ENCODE measurements at places on chromosomes 2 and 18.
A peak's percentile ranks its signal among the peaks of the same experiment; 100 is the strongest.

- DNase-seq = no peak
These were observed 280.9 kb upstream of the SIX2 start for GRCh38 chr2:45289997-45290709.

- DNase-seq = no peak
These were observed 285.8 kb downstream of the NBAS start for GRCh38 chr2:15275346-15275745.

GRCh38 chr2:112061299-112061698 is 6.2 kb downstream of the TMEM87B start:
- no peak for DNase-seq

GRCh38 chr2:45287045-45287444 is 277.8 kb upstream of the SIX2 start:
- DNase-seq = no peak

- DNase-seq = no peak
These were observed 191.9 kb downstream of the LOXHD1 start for GRCh38 chr18:46464926-46465655.

GRCh38 chr2:6421888-6422287 is 443.8 kb downstream of the CMPK2 start:
- DNase-seq = no peak

DNA sequence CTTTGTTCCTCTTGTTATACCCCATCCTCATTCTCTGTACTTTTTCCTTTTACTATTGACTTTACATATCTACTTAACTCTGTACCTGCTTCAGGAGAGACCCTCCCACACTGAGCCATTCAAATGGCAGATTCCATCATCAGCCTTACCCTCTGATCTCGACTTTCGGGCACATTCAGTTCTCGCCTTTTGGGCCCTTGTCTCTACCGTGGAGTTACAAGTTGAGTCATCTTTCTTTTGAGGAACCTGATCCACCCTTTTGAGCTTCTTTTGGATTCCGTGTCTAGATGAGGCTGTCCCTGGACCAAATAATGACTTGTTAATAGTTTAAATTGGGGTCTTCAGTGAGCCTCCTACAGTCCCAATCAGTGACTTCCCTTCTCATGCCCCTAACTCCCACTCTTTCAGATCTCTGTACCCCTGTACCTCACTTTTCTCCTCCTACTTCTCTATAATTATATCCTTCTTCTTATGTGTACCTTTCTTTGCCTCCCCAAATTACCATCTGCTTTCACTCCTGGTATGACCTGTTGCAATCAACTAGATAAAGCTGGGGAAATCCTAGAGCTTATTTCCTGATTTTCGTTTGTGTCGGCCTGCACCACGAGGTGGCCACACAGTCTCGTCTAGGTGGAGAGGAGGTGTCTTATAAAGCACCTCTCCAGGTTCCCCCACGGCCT is 17.2 kb downstream of the SP110 start:
- DNase-seq = no peak

DNA sequence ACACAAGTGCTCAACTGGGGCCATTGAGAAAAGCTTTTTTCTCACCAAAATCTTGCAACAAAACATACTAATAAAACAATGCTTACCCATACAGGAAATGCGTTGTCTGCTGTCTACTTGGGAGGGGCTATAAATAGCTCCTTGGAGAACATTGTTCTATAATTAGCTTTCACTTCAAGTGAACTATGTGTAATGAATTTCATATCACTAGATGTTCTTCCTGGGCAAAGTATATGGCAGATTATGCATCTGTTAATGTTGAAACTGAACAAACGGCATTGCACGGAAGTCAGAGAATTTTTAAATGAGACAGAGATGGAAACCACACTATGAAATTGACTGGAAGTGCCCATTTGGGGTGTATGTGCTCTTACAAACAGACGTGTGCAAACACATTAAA is 6.4 kb upstream of the NPAS2 start:
- no peak for DNase-seq

DNA sequence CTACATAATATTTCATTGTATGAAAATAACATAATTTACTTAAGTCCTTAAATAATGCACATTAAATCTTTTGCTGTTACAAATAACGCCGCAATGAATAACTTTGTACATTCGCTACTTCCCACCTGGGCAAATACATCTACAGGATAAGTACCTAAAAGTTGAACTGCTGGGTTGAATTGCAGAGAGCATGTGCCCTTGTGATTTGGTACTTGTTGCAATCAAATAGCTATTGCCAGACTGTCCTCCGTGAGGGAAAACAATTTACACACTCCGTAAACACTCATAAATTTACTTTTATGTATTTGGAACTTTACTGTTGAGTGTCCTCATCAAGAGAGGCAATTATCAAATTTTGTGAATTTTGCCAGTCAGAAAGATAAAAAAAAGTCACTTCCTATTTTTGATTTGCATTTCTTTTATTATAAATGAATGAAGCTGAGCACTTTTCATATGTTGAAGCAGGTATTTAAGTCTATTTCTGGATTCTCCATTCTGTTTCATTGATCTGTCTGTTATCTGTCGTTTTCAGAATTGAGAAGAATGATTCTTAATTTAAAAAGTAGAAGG is 140.8 kb upstream of the SERTAD2 start:
- DNase-seq = no peak

DNA sequence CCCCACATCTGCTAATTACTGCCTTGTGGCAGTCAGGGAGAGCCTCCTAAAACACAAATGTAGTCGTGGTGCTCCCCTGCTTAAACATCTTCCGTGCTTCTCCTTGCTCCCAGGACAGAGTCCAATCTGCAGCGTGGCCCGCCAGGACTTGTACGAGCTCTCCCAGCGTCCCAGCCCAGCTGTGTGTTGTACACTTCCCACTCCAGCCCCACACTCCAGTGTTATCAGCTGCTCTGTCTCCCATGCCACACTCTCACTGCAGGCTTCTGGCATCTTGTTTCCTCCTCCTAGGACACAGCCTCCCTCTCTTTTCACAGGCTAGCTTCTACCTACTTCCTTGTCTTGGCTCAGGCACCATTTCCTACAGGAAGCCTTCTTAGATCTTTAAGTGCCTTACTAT is 199.4 kb downstream of the ALPK2 start:
- DNase-seq = no peak

DNA sequence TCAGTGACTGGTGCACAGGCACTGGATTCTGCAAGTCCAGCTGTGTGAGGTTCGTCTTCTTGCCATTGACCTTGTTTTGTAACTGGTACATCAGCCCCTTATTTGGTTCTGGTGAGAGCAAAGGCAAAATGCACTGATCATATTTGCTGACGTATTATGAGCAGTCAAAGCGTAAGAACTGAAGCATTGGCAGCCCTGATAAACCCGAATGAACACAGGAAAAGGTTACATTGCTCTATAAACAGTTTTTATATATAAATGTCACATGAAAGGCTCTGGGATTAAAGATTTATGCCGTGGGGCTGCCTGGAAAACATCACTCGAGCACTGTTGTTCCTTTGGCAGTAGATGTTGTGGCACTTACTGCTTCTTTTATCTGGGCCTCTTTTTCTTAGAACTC is 167.9 kb downstream of the IRS1 start:
- DNase-seq = peak; percentile 69

DNA sequence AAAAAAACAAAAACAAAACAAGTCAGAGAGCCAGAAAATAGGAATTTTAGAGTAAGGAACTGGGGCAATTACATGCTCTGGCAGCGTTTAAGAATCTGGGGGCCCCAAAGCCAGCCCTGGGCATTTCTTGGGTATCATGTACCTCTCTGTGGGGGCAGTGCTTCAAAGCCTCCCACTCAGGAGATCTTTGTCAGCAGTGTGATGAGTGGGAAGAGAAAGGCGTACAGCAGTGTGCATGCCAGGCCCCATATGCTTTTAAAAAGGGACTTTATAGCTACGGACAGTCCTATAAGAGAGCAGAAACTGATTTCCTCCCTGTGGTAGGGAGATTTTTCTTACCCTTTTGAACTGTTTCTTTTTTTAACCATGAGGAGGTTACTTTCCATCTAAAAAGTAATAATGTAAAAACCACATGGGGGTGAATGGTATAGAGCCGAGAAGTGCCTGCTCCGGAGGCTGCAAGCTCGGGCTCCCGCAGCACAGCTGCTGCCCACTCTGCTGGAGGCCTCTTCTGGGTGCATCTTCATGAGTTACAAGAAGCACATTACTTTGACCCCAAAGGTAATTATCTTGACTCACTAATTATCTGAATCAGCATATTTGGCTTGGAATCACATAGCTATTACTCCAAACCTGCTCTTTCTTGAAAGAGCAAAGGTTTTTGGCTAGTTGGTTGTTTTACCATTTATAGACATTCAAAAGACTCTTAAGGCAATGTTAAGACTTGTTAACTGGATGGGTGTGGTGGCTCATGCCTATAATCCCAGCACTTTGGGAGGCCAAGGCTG is 46.4 kb downstream of the PROC start:
- DNase-seq = no peak

- DNase-seq = peak; percentile 80
These were observed 163.9 kb downstream of the LDLRAD4 start for GRCh38 chr18:13382366-13382953.

DNA sequence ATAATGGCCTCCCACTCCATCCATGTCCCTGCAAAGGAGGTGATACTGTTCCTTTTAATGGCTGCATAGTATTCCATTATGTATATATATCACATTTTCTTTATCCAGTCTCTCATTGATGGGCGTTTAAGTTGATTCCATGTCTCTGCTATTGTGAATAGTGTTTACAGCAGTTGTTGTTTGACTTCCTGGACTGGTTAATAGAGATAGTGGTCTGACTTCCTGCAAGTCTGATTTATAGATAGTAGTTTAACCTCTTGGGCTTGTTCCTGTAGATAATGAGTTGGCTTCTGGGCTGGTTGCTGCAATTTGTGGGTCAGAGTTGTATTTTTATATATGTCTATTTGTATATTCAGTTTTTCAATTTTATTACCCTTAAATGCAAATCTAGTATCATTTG is 145.4 kb downstream of the ARL6IP6 start:
- DNase-seq = no peak

DNA sequence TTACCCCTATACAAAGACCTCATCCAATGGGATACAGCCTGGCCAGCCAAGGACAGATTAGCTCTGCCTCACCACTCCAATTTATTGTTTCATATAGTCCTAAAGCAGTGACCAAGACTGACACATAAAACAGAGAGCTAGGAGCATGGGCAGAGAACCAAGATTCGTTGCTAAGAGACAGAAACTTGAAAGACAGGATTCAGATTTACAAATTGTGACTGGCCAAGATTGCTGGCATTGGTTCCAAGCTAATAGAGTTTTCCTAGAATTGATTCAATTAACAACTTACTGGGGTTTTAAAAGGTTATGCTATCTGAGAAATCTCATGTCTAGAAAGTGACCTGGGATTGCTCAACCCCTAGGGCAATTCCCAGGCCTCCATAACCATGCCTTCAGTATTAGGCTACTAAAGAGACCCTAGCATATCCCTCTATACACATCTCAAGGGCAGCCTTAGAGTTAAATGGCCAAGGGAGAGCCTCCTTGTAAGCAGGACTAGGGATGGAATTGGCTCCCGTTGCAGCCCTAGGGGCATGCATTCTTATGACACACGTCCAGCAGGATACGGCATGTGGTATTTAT is 75.6 kb downstream of the ICOS start:
- DNase-seq = peak; percentile 42

DNA sequence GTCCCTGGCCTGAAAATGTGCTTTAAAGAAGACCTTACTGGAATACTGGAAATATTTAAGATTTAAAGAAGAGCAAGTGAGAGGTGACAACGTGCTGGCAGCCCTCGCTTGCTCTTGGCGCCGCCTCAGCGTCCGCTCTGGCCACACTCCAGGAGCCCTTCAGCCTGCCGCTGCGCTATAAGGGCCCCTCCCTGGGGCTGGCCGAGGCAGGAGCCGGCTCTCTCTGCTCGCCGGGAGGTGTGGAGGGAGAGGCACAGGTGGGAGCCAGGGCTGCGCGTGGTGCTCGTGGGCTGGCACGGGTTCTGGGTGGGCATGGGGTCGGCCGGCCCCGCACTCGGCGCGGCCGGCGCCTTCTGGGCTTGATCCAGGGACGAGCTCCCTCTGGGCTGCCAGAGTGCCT is 2.9 kb upstream of the COQ10B start:
- no peak for DNase-seq

GRCh38 chr18:57062844-57063243 is 84.0 kb upstream of the BOD1L2 start:
- no peak for DNase-seq

DNA sequence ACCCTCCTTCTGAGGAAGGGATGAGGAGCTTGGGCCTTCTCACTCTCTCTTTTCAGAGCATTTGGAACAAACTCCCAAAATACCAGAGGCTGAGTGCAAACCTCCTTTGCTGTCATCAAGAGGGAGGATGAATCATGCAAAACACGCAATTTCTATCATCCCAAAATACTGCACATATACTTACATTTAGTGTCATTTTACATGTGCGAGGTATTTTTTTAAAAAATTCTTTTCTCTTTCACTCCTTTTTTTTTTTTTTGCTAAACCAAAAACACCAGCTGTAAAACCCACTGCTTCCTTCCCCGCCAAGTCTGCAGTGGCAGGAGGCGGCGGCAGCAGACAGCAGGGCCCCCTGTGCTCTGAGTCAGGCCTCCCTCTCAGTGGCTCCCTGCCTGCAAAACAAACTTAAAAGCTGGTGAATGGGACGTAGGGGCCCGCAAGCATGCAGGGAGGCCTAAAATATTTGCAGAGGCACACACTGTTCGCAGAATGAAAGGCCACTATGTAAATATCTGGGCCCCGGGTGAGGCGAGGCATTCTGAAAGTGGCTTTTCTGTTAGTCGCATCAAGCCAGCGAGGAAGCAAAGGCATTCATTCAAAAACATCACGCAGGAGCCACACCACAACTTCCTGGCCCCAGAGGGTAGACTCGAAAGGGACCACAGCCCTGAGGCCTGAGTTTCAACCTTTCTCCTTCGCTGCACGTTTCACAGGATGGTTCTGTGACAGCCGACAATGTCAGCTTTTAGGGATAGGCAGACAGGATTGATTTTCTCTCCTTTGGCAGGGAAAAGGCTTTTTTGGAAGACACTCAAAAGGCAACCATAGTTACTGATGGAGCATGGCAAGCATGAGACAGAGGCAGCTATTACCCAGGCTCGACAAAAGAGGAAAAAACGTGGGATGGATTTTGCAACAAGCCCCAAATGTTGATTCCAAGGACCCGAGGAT is 73.4 kb downstream of the ACTR2 start:
- DNase-seq = no peak

- DNase-seq = no peak
These were observed 13.8 kb upstream of the TTC27 start for GRCh38 chr2:32614084-32614483.

DNA sequence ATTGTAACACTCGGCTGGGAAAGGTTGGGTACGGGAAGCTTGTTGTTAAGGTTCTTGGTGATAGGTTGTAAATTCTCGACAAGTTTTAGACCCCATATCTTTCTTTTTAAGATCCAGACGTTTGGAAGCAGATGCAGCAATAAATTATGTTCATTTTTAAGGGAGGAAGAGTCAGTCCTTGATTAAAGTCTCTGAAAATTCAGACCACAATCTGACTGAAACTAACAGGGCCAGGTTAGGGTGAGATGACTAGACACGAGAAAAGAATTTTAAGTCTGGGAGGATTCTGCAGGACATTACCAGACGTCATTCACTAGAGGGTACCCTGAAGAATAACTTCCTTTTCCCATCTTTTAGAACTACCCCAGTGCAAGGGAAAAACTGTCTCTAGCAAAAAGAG is 16.1 kb downstream of the WIPF1 start:
- DNase-seq = no peak

- no peak for DNase-seq
These were observed 224.6 kb downstream of the EPHA4 start for GRCh38 chr2:221347471-221347870.
